ENCODE measurements at places on chromosomes 7 and 10.

DNA sequence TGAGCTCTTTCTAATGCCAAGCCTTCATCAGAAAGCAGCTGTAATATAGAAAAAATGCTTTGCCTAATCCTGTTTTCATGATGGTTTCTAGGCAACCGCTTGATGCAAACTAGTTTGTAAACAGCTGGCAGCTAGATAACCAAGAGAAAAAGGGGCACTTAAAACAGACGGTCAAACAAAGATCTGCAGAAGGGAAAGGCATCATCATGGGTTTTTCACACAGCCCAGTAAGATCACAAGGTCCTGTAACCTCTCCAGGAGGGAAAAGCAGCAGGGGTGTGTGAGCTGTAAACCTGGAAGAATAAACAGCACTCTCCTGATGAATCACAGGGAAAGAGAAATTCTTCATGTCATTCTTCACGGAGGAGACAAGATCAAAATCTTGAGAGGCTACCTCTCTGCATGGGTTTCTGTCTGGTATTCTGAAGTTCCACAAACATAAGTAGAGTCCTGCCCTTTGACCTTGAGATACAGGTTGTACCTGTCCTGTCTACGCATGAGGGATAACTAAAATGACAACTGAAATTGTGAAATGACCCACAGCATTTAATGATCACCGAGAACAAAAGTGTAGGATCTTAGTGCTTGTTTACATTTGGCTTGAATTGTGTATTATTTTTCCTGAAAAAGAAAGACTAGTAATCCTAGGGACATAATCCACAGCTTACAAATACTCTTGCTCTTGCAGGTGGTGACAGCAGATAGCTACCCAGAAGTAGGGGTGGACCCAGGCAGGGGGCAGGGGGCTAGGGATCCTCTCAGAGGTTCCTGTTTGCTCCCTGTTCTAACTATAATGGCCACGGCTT, 48.0 kb downstream of the CREB3L2 start:
- DNase-seq = no peak

DNA sequence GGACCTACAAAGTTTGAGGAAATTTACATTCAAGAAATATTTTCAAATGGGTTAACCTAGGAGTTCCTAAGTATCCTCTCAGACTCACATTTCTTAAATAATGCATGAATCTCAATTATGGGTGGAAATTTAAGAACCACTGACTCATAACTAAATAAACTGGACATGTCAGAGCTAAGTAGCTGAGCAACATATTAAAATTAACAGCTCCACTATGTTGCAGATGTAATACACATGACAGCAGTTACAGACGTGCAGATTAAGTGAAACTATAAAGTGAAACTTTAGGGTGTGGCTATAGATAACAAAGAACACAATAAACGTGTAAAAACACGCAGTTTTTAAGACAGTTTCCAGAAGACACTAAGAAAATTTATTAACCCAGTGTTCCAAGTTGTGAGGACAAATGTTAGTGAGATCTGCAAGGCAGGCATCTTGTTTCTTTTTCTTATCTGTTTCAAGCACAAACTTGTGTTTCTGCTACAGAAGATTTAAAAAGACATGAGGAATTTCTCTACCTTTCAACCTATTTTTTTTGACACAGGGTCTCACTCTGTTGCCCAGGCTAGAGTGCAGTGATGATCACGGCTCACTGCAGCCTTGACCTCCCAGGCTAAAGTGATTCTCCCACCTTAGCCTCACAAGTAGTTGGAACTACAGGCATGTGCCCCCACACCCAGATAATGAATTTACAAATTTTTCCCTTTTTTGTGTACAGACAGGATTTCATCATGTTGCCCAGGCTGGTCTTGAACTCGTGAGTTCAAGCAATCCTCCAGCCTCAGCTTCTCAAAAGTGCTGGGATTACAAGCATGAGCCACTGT, 25.3 kb downstream of the DNMBP start:
- no peak for DNase-seq

DNA sequence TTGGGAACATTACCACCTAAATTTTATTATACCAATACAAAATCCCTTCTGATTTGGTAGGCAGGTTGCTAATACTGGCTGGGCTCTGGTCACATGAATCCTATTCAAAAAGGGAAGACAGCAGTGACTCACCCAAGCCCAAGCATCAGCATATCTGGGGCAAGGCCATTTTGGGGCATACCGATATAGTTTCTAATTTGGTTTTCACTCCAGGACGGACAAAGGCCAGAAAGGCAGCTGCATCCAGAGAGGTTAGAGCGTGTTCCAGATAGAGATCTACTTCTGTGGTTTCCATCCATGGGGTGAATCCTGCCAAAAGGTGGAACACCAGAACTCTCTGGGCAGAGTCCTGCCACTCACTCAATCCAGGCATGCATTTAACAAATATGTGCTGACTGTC, 335.8 kb downstream of the ELMO1 start:
- DNase-seq = no peak

GRCh38 chr10:91198781-91199180, 21.7 kb upstream of the PCGF5 start:
- DNase-seq = no peak

DNA sequence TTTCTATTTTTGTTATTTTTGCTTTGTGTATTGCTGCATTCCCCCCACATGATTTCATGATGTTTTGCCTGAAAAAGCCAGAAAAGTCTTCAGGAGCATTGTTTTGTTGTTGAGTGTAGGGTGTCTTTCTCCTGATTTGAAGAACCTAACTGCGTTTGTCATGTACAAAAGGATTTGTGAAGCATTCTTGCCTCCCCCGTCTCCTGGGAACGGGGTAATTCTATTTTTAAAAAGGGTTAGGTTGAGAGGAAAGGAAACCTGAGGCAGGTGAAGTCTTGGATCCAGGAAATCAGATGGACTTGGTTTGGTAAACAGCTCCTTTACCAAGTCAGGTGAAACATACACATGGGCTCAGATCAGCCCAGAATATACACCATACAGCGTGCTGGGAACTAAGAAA, 26.0 kb upstream of the BTBD16 start:
- no peak for DNase-seq

- no peak for DNase-seq
Observed at GRCh38 chr10:131134651-131135050, 176.9 kb downstream of the TCERG1L start.
